Stimulated activated naive CD4-positive, alpha-beta T cell treated with Interleukin-2 at 50 U/mL for 16 hours (primary cell): ENCODE measurements at places on chromosomes 11 and 22.

- DNase-seq: no peak
These were observed 1.1 kb downstream of the TPST2 start for GRCh38 chr22:26588729-26589366.

GRCh38 chr11:33040862-33041453, 1.6 kb downstream of the TCP11L1 start:
- DNase-seq: no peak

DNA sequence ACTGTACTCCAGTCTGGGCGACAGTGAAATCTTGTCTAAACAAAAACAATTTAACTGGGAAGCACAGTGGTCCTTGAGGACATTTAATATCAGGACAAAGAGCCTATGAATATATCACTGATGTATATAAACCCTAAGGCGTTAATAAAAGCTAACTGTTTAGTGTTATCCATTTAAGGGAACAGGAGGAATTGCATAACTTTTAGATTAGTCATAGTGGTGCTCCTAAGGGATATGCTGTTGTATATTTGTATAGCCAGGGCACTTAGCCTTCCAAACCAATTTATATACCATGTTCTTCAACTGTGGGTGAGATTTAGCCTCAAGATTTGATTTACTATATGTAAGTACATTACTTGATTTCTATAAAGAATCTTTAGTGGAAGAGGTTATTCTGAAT, 3.0 kb upstream of the CHEK1 start:
- DNase-seq: no peak

DNA sequence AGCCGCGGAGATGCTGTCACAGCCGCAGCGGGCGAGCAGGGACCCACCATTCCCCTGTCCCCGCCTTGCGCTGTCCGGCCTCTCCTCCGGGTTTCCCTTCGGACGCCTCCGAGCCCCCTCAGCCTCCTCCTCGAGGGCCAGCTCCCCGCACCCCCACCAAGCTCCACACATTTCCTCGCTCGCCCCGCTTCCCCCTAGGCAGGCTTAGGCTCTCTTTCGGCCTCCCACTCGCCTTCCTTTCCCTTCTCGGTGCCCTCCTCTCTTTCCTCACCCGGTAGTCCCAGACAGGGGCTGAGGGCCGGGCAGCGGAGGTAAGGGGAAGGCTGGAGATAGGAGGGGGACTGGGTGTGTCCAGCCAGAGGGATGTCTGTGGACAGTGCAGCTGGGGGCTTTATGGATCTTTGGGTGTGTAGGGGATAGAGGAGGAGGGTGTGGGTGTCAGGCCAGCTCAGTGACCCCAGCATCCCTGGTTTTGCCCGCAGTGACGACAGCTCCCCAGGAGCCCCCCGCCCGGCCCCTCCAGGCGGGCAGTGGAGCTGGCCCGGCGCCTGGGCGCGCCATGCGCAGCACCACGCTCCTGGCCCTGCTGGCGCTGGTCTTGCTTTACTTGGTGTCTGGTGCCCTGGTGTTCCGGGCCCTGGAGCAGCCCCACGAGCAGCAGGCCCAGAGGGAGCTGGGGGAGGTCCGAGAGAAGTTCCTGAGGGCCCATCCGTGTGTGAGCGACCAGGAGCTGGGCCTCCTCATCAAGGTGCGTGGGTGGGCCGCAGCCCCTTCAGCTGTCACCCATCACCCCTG, 1.6 kb downstream of the KCNK4 start:
- no peak for DNase-seq

- DNase-seq: no peak
These were observed 13.6 kb downstream of the MUC2 start for GRCh38 chr11:1087961-1088926.

- DNase-seq: no peak
These were observed 23.5 kb downstream of the TBRG1 start for GRCh38 chr11:124646148-124646547.

DNA sequence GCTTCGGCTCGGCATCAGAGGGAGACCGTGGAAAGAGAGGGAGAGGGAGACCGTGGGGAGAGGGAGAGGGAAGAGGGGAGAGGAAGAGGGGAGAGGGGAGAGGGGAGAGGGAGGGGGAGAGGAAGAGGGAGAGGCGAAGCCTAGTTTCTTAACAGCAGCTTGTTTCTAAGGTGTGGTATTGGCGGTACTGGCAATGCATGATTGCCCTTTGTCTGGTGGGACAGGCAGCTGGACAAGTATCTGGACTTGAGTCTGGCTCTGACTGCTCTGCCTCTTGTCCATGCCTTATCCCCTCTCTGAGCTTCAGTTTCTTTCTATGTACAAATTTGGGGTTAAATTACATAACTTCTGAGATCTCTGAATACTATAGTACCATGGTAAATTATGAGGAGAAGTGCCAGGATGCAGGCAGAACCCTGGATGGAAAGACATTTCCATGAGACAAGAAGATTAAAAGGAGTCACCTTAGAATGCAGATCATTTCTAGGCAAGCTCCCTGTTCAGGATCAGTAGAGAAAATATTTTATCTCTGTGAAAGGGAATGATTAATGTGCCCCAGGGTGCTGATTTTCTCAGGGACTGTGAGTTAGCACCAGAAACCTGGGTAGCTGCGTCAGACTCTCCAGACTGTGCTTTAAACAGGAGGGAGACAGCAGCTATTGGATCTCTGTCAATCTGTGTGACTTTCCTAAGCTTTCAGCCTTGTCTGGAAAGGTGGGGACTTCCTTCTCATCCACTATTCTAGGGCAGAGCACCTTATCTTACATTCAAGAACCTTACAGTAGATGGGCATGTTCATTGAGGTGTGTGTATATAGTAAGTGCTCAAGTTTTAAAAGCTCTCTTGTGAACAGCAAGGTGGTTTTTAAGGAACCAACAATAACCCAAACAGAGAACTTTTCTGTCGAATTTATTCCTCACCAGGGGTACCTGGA, 31.9 kb upstream of the CCDC90B start:
- no peak for DNase-seq

DNA sequence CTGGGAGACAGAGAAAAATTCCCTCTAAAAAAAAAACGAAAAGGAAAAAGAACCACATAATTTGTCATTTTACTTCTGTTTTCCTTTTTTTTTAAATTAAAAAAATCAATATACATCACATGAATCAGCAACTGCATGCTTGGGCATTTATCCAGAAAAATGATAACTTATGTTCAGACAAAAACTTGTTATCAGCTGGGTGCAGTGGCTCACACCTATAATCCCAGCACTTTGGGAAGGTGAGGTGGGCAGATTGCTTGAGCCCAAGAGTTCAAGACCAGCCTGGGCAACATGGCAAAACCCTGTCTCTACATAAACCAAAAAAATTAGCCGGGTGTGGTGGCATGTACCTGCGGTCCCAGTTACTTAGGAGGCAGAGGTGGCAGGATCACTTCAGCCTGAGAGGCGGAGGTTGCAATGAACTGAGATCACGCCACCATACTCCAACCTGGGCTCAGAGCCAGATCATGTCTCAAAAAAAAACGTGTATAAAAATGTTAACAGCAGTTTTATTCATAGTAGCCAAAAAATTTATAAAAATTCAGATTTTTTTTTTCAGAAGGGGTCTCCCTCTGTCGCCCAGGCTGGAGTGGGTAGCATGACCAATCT, 28.5 kb downstream of the AMBRA1 start:
- no peak for DNase-seq

GRCh38 chr11:9158898-9159391, 67.5 kb upstream of the SCUBE2 start:
- DNase-seq: no peak

GRCh38 chr11:32307913-32308312, 127.4 kb downstream of the WT1 start:
- DNase-seq: no peak
